Activated CD4-positive, alpha-beta T cell treated with anti-CD3 and anti-CD28 coated beads for 4 hours (primary cell): ENCODE measurements at places on chromosomes 2 and 18.

DNA sequence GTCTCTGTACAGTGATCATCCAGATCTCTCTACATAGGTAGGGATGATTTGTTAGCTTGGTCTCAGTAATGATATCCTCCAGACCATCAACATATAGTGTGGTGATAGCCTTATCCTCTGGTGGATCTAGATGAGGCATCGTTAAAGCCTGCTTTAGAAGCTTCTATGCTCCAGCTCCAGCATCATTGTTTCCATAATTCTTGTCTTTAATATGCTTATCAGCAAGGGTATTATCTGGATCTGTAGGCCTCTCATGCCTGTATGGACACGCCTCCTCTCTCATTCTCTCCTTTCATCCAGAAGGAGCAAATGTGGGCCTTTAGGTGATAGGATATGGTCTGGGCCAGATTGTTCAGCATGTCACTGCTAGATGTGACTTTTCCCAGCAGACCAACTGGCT is 234.5 kb upstream of the CHST9 start:
- DNase-seq, result no peak

DNA sequence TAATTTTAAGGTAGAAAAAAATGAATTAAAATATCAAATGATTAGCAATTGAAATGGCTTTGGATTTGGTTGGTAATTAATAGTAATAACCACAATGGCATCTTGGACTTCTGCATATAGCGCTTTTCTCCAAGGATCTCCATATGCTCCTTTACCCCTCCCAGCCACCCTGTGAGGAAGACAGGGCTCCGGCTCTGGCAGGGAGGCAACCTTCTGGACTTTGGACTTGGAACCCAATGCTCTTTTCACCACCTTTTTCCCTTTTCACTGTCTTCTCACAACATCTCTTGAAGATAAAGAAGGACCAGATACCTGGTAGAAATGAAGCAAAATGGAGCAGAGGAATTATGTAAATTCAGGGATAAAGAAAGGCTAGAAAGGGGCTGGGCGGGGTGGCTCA is 23.8 kb upstream of the SERTAD2 start:
- DNase-seq, result no peak

DNA sequence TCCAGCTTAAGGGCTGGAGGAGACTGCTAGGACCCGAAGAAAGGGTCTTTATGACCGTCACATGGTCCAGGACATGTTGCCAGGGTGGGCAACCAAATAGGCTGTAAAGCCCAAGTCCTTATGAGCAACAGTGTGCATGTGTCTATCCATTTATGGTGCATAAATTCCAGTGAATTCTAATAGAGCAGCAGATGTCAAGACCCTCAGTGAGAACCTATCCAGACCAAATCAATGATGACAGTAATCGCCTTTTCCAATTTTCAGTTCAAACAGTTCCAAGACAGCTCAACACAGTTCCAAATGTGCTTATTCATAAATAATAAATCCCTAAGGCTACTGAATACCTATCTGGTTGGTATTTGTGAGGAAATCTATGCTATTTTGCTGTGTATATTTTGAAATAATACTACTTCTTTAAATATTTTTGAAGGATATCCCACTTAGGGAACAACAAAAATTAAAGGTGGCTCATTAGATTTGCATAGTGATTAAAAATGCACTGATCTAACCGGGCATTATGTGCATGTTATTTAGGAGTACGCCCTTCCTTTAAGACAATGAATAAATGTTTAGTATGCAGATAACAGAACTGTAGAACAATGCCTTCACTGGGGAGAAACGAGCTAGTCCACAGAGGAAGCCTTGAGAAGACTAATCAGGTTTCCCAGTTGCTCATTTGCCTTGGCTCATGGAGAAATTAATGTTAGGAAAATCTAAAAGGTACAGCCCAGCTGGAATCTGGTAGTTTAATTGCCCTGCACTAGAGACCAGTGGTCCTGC is 519.5 kb upstream of the CHAC2 start:
- no peak for DNase-seq

DNA sequence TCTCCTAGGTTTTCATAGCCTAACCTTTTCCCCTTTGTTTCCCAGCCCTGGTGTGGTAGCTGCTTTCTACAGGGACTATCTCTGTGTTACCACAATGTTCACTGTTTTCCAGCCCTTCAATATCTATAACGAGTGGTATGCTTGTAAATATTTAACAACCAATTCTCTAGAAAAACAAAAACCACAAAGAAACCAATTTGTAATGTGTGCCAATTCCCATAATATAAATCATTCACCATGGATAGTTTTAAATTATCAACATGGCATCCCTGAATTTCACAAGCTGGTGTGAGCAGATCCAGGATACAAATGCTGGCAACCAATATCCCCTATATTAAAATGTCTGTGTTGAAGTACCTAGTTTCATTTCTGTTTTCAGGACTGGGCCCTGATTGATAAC is 207.5 kb upstream of the FBXO11 start:
- DNase-seq, result no peak

- DNase-seq, result no peak
These were observed 110.3 kb downstream of the SMAD7 start for GRCh38 chr18:48840491-48840877.

- no peak for DNase-seq
These were observed 165.3 kb downstream of the GALNT1 start for GRCh38 chr18:35746826-35747339.

GRCh38 chr2:202718614-202719013 is 83.8 kb downstream of the FAM117B start:
- DNase-seq, result no peak

GRCh38 chr18:7482342-7482741 is 84.8 kb upstream of the PTPRM start:
- no peak for DNase-seq

- DNase-seq, result no peak
These were observed 6.5 kb downstream of the SULT6B1 start for GRCh38 chr2:37181726-37182684.

- DNase-seq, result no peak
These were observed 844.3 kb downstream of the MBD2 start for GRCh38 chr18:53380063-53380639.

DNA sequence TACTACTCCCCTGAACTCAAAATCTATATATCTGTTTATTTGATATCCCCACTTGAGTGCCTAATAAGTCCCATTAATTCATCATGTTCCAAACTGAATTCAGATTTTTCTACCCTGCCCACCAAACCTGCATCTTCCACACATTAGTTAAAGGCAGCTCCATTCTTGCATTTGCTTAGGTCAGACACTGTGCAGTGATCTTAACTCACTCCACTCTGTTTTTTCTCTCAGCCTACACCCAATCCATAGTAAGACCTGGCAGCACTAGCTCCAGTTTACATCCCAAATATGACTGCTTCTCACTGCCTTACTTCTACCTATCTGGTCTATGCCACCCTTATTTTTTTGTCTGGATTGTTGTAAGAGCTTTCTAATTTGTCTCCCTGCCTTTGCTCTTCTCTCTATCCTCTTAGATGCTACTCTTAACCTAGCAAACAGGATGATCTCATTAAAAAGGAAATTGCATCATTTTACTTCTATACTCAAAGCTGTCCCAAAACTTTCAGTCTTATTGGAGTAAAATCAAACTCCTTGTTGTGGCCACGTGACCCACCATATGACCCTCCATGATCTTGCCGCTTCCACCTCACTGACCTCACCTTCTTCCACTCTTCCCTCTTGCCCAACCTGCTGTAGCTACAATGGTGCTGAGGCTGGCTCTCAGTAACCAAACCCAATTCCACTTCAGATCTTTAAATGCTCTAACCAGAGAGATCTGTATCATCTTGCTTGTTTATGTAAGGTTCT is 274.9 kb upstream of the FANCL start:
- no peak for DNase-seq

GRCh38 chr2:117718048-117718447 is 96.4 kb upstream of the DDX18 start:
- no peak for DNase-seq

DNA sequence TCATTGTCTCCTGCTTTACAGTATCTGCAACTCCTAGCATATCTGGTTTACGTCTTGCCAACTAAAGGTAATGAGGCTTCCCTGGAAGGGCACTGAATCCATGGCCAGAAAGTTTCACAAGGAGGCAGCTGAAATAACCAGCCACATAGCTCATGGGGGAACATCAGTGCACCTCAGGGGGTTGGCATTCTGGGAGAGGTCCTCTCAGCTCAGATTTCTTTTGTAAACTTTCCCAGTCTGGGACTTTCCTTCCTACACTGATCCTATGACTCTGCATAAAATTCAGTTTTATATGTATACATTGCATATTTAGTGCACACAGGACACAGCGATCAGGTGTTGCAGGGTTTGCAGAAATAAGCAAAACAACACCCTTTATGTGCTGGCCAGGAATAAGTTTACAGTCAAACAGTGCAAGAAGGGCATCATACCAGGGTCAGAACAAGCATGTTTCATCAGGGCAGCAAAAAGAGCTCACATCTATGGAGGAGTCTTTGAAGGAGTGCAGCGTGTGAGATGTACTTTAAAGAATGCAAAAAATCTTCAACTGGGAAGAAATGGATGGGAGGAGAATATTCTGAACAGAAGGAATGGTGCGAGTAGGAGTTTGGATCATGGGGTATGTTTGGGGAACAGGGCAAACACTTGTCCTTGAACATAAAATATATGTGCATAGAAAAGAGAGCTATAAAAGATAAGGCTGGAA is 240.6 kb upstream of the RAB12 start:
- DNase-seq, result no peak

DNA sequence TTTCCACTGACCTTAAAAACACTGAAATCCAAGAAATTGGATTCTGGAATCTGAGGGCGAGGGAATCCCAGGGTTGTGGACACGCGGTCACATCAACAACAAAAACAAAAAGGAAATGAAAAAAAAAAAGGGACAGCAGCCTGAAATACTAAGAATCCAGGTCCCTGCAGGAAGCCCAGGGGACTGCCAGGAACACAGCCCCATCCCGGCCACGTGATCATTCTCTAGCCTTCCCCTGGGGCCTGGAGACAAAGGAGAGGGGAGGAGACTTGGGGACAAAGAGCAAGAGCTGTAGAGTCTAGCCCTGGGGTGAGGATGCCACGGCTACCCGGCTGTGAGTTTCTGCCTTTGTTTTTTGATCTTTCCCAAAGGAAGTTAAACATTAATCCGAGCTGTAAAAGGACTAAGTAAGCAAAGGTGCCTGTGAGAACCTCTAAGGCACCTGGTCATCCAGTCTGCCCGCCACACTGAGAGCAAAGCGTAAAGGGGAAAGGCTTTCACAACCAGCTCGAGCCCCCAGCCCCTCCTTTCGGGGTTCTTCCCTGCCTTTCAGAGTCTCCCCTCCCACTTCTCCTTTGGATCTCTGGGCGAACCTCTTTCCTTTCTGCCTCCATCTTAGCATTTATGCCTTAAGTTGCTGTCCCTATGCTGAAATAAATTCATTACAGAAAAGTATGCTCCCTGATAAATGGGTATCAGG is 57.9 kb upstream of the MSH2 start:
- DNase-seq, result no peak

GRCh38 chr2:62076980-62077638 is 118.8 kb upstream of the B3GNT2 start:
- DNase-seq, result no peak

DNA sequence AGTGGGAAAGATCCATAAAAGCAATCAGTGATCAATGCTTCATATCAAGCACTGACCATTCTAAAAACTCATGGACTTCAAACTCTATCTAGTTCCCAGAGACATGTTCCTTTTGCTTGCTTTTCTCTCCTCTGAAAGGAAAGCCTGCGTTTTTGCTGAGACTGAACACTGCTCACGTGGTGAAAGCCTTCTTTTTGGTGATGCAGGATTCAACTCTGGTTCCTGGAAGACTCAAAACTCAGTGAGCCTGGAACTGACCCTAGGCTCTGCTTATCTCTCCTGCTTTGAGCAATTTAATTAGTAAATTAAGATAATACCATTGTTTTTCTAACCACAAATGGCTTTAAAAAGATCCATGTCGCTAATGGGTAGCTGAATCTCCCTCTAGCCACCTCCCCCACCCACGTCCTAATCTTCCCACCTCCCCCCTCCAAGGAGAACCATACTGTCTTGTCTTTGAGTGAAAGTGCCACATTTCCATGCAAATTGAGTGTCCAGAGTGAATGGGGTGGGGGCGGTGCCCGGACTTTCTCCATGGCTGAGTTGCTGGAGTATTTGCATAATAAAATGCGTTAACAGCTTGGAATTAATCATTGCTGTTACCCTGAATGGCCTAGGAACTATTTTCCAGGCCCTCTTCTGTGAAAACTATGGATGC is 130.5 kb downstream of the BCL11A start:
- no peak for DNase-seq

DNA sequence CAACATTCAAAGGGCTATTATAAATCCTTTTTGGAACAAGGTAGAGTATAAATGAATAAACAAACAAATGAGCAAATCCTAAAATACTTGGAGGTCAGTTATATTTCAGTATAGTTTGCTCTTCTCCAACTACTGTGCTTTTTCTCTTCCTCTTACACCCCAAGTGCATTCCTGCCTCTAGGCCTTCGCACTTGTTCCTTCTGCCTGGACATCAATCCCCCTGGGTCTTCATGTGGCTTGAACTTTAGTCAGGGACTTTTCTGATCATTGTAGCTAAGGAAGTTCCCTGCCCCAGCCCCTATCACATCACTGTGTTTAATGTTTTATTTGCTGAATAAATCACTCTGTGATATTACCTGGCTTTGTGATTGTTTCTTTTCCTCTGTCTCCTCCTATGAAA is 418.2 kb upstream of the HNRNPA3 start:
- no peak for DNase-seq

GRCh38 chr2:3399829-3400228 is 20.3 kb downstream of the TRAPPC12 start:
- no peak for DNase-seq

- no peak for DNase-seq
These were observed 26.8 kb downstream of the SLC30A6 start for GRCh38 chr2:32192418-32192817.

DNA sequence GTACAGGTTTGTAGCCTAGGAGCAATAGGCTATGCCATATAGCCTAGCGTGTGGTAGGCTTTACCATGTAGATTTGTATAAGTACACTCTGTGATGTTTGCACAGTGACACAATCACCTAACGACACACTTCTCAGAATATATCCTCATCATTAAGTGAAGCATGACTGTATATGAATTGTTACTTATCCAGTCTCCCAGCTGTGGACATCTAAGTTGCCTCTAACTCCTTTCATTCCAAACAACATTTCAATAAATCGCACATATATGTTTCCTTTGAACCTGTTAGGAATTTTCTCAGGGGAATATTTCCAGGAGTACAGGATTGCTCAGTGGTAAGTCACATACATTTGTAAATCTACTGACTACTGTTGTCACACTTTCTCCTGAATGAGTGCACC is 90.0 kb downstream of the ARHGAP15 start:
- DNase-seq, result no peak

DNA sequence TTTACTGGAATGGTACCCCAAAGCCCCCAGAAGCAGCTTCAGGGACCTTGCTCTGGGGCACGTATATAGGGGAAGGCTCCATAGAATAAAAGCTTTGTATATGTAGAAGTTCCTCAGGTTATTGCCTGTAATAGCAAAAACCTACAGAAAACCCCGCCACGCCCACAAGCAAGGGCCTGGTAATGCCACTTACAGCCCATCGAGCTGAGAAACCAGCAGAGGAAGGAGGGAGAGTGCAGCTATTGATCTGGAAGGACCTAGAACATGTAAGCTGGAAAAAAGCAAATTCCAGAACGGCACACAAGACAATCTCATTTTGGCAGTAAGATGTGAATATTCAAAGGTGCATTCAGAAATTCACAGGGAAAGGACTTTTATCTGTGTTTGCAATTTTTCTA is 15.8 kb downstream of the HS1BP3 start:
- no peak for DNase-seq
